ENCODE measurements at places on chromosomes 1 and 21. TPM values are rescaled to one million over a fixed set of nuclear protein-coding genes. Genes with fewer than 3 reads are reported as not detected.

The RNF207 gene
- 16.4 TPM for total RNA-seq

The SH2D1B gene
- 0.27 TPM for total RNA-seq

The OSCP1 gene
- 7.0 TPM for total RNA-seq

The LRRIQ3 gene
- 0.35 TPM for total RNA-seq

- no peak for DNase-seq
Measured at GRCh38 chr1:30313584-30313983, 409.8 kb downstream of the MATN1 start.

GRCh38 chr21:14120091-14120734 lies 90.5 kb downstream of the LIPI start:
- no peak for DNase-seq

- no peak for DNase-seq
Measured at GRCh38 chr1:162075862-162076261, 6.4 kb downstream of the NOS1AP start.
